ENCODE measurements at places on chromosomes 12 and 14.

DNA sequence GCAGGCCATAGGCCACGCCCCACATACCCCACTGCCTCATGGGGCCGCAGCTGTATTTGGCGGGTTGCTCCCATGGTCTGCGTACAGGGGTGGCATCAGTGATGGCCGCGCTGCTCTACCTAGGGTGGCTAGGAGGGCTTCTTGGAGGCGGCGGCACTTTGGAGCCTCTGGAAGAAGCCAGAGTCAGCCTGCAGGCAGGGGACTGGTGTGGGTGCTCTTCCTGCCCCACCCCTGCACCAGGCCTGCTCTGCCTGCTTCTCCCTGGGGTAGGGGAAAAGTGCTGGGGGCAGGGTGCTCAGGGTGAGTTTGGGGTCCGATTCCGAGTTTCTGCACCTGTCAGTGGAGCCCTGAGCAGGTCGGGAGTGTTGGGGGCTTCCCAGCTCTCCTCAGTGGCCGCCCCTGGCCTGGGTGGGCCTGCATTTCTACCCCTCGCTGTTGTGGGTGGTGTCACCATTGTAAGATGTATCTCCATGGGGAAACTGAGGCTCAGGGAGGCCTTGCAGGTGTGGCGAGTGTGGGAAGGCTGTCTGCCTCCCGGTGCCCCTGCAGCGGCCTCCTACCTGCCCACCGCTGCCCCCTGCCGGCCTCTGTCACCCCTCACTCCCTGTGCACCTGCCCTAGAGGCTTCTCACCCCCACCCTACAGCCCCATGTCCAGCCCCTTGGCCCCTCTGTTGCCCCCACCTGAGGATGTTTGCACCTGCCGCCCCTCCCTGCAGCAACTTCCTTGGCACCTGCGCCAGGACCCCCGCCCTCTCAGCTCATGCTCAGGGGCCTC lies 5.5 kb downstream of the CEP170B start:
- DNase-seq, result no peak

- DNase-seq, result no peak
Observed at GRCh38 chr14:61300754-61301153, 19.6 kb upstream of the TMEM30B start.

DNA sequence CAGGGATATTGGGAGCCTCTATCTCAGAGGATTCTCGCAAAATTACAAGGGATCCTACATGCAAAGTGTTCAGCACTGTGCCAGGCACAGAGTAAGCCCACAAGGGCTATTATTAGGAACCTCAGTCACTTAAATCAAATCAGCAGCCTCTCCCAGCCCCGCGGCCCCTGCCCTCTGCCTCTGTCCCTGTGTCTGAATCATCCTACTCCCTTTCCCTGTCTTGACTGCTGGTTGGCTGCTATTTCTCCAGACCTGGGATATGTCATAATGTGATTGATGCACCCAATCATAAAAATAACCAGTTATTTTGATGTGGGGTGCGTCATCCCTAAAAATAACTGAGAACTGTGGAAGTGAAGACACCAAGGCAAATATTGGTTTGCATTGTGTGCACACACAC lies 176.3 kb downstream of the KSR2 start:
- DNase-seq, result no peak

DNA sequence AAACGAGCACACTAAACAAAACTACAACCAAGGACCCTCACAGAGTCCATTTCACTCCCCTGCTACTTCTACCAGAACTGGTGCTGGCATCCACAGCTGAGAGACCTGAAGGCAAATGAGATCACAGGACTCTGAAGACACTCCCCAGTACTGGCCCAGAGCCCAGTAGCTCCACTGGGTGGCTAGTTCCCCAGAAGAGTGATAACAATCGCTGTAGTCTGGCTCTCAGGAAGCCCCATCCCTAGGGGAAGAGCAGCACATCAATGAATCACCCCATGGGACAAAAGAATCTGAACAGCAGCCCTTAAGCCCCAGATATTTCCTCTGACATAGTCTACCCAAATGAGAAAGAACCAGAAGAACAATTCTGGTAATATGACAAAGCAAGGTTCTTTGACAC lies 190.7 kb upstream of the BMP4 start:
- DNase-seq, result no peak

GRCh38 chr12:107984973-107985372 lies 144.1 kb upstream of the WSCD2 start:
- no peak for DNase-seq

GRCh38 chr14:95300002-95300696 lies 19.6 kb downstream of the CLMN start:
- no peak for DNase-seq

GRCh38 chr14:65854215-65854614 lies 441.7 kb downstream of the FUT8 start:
- no peak for DNase-seq

DNA sequence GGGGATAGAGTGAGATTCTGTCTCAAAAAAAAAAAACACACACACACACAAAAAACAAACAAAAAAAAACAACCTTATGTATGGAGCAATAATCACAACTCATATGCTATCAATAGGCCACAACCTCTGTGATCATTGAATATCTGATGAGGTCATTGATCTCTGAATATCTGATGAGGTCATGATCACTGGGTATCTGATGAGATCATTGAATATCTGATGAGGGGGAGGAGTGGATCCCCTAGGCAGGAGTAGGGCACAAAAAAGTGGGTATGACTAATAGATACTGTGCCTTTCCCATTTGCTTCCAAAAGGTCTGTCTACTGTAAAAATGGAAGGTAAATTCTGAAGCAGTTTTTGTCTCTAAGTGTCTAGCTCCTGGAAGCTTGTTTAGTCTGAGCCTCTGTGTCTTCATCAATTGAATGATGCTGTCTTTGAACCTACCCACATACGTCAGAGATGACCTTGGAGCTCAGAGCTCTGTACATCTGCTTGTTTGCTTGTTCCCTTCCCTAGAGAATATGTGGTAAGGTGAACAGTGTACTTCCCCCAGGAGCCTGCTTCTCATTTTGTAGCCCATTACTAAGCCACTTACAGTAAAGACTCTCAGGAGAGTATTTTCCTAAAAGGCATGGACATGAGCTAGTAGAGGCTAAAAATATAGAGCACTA lies 13.6 kb downstream of the PAH start:
- no peak for DNase-seq

GRCh38 chr12:15575671-15576541 lies 213.3 kb downstream of the EPS8 start:
- no peak for DNase-seq

- DNase-seq, result no peak
Observed at GRCh38 chr12:46266869-46267574, 1.8 kb downstream of the SLC38A1 start.

DNA sequence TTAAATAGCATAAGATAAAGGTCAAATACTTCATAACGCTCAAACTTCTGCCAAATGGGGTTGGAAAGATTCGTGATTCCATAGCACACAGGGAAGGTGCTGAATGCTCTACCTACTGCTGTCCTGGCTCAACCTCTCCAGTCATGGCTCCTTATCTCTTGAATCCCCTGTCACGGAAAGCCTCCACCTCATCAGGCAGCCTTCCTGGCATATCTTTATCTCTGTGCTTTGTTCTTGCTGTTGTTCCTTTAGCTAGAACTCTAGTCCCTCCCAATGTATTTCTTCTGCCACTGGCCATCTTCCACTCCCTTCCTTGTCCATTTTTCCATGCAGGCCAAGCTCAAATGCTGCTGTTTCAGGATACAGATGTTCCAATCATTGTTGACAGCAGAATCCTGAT lies 26.9 kb upstream of the TUNAR start:
- no peak for DNase-seq

DNA sequence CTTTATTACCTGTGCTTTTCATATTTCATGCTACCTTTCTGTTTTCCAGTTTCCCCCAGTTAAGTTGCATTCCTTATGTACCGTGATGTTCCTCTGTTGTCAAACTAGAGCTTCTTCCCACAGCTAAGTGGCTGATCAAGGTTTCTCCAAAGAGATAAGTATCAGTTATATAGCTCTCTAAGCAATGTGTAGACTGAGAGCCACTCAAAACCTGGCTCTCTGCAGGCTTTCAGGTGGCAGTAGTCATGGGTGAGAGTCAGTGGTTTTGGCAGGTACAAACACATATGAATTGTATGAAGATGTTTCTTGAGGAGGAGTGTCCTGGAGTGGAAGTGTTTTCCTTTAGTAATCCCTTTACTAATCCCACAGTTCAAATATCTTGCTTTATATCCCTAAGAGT lies 28.4 kb downstream of the TXNRD1 start:
- no peak for DNase-seq

- no peak for DNase-seq
Observed at GRCh38 chr14:69387311-69387710, 10.8 kb downstream of the ERH start.

DNA sequence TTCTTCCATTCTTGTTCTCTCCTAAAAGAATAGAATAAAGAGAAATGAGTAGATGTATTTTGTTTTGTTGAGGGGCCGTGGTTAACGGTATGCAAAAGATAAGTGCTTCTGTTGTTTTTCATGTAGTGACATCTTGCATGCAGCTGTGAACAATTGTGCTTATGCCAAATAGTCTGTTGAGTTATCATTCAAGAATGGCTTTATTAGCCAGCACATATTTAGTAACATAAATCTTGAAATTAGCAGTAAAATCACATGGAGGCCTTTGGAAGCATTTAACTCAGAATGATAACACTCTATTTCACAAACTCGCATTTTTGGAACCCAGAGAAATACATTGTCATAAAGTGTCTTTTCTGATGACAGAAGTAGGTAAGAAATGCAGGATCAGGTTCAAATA lies 1772.0 kb upstream of the FLRT2 start:
- DNase-seq, result no peak

DNA sequence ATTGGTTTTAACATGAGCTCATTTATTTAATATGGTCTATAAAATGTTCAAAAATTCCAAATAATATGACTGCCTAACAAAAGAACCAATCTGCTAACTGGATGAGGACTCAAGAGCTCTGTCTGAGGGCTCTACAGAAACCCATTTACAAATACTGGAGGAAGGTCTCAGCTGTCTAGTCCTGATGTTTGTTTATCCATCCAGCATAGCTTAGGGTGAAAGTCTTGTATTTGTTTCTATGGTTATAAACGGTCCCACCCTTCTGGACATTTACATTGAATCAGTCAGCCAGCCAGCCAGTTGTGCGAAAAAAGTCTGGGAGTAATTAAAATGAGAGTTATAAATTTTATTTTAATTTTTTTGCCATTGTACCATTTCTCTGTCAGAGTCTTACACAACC lies 220.7 kb downstream of the BMP4 start:
- no peak for DNase-seq

- DNase-seq, result no peak
Observed at GRCh38 chr14:99255621-99256482, 16.1 kb downstream of the BCL11B start.

DNA sequence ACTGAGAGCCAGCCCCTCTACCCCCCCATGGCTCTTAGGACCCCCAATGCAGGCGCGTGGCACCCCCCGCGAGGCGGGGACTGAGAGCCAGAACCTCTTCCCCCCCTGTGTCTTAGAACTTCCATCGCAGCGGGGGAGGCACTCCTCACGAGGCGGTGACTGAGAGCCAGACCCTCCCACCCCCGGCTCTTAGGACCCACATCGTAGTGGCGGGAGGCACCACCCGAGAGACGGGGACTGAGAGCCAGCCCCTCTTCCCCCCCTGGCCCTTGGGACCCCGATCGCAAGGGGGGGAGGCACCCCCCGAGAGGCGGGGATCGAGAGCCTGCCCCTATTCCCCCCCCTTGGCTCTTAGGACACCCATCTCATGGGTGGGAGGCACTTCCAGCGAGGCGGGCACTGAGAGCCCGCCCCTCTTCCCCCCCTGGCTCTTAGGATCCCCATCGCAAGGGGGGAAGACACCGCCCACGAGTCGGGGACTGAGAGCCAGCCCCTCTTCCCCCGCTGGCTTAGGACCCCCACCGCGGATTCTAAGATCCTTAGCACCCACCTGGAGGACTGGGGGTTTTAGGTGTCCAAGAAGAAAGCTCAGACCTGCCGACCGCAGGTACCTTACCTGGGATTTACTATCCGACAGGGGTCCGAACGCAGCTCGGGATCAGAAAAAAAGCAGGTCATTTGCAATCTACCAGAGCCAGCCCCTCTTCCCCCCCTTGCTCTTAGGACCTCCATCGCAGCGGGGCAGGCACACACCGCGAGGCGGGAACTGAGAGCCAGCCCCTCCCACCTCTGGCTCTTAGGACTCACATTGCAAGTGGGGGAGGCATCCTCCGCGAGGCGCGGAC lies 44.9 kb downstream of the DDX11 start:
- no peak for DNase-seq

- no peak for DNase-seq
Observed at GRCh38 chr12:57101892-57102695, 9.1 kb downstream of the STAT6 start.

GRCh38 chr14:101865288-101865687 lies 99.1 kb upstream of the DYNC1H1 start:
- DNase-seq, result no peak

DNA sequence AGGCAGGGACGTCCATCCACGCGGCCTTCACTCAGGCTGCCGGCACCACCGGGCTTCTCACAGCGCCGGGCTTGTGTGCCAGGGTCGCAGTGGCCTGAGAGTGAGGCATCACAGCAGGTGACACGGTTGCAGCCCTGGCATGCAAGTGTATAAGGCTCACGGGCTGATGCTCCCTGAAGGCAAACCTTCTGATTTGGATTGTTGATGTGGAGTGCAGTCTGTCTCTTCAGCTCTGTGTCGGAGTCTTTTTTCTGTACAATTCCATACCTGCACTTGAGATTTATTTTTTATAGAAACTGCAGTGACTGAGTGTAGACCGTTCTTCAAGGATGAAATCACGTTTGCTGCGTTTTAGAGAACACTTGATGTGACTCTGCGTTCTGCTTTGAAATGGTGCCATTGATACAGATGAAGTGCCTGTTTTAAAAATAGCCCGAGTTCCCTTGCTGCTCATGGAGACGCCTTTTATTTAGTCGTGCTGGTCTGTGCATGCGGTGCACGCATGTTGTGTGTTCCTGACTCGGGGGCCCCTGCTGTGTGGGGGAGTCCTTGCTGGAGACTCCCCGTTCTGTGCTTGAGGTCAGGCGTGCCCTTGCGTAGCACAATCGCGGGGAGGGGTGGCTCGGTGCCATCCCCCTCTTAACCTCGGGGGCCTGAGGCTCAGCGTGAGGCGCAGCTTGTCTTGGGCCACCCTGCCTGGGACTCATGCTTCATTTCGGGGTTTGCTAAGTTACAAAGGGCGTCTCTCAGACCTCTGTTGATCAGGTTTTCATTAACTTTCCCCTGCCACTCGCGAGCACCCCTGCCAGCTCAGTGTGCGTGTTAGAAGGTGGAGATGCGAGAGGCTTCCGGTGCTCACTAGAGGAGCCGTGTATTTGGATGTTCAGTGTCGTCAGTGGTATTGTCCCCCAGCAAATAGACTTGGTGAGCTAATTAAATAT lies 21.6 kb upstream of the AMN start:
- no peak for DNase-seq

- DNase-seq, result no peak
Observed at GRCh38 chr14:75271514-75271913, 7.1 kb upstream of the FOS start.

DNA sequence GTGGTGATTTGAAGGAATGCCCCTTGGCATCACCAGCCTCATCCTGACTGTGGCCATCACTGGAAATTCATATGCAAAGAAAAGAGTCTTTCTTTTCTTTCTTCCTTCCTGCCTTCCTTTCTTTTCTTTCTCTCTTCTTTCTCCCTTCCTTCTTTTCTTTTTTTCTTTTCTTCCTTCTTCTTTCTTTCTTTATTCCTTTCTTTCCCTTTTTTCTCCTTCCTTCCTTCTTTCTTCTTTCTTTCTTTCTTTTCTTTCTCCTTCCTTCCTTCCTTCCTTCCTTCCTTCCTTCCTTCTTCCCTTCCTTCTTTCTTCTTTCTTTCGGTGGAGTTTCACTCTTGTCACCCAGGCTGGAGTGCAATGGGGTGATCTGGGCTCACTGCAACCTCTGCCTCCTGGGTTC lies 58.0 kb upstream of the TMEM132D start:
- no peak for DNase-seq

GRCh38 chr12:90672081-90672480 lies 282.9 kb downstream of the CCER1 start:
- DNase-seq, result no peak
